MM.1S (cell line): ENCODE measurements at places on chromosomes 1 and 21.
A peak's percentile ranks its signal among the peaks of the same experiment; 100 is the strongest.

DNA sequence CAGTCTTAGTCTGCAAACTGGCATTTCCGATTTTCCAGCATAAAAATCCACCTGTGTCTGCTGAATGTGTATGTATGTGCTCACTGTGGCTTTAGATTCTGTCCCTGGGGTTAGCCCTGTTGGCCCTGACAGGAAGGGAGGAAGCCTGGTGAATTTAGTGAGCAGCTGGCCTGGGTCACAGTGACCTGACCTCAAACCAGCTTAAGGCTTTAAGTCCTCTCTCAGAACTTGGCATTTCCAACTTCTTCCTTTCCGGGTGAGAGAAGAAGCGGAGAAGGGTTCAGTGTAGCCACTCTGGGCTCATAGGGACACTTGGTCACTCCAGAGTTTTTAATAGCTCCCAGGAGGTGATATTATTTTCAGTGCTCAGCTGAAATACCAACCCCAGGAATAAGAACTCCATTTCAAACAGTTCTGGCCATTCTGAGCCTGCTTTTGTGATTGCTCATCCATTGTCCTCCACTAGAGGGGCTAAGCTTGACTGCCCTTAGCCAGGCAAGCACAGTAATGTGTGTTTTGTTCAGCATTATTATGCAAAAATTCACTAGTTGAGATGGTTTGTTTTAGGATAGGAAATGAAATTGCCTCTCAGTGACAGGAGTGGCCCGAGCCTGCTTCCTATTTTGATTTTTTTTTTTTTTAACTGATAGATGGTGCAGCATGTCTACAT is 2.5 kb upstream of the OLFML3 start:
- no peak overlapping the region for H3K27ac ChIP-seq
- no peak overlapping the region for H3K4me3 ChIP-seq
- no peaks in the 10 kb centered on the region for H3K27me3 ChIP-seq
- no peaks in the 10 kb centered on the region for H3K36me3 ChIP-seq

GRCh38 chr21:33135925-33136324 is 66.0 kb downstream of the OLIG1 start:
- no peak overlapping the region for H3K4me3 ChIP-seq
- no peak for DNase-seq
- H3K27ac ChIP-seq = no peak overlapping the region

GRCh38 chr21:38527737-38528136 is 29.5 kb upstream of the ERG start:
- no peak overlapping the region for H3K4me3 ChIP-seq
- DNase-seq = no peak
- no peaks in the 10 kb centered on the region for H3K36me3 ChIP-seq
- no peak overlapping the region for H3K27ac ChIP-seq

GRCh38 chr1:27621051-27621920 is 13.7 kb downstream of the FGR start:
- H3K36me3 ChIP-seq = no peaks in the 10 kb centered on the region
- no peaks in the 10 kb centered on the region for H3K4me1 ChIP-seq
- H3K27ac ChIP-seq = no peak overlapping the region
- no peaks in the 10 kb centered on the region for H3K27me3 ChIP-seq

GRCh38 chr1:166432655-166433054 is 265.9 kb upstream of the FAM78B start:
- no peaks in the 10 kb centered on the region for H3K27me3 ChIP-seq
- no peaks in the 10 kb centered on the region for H3K4me1 ChIP-seq
- H3K4me3 ChIP-seq = no peak overlapping the region

DNA sequence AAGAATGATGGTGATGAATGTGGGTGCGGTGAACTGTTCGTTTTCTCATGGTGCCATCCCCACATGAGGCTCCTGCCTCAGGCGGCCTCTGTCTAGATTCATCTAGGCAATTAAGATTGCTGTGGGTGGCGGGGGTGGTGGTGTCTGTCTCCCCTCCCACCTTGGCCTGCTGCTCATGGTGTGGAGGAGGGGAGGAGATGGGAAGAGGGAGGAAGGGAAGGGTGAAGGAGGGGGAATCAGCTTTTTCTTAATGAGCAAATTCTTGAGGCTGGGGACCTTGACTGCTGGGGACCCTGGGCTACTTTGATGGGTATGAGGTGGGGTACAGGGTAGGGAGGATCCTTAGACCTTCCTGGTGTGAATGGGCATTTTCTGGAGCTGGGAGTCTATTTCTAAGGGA is 55.8 kb downstream of the H3-3A start:
- no peak overlapping the region for H3K4me3 ChIP-seq
- DNase-seq = no peak
- H3K4me1 ChIP-seq = peaks cover 11% of the 10 kb centered on the region
- H3K36me3 ChIP-seq = no peaks in the 10 kb centered on the region
- no peaks in the 10 kb centered on the region for H3K27me3 ChIP-seq
- no peak overlapping the region for H3K27ac ChIP-seq

DNA sequence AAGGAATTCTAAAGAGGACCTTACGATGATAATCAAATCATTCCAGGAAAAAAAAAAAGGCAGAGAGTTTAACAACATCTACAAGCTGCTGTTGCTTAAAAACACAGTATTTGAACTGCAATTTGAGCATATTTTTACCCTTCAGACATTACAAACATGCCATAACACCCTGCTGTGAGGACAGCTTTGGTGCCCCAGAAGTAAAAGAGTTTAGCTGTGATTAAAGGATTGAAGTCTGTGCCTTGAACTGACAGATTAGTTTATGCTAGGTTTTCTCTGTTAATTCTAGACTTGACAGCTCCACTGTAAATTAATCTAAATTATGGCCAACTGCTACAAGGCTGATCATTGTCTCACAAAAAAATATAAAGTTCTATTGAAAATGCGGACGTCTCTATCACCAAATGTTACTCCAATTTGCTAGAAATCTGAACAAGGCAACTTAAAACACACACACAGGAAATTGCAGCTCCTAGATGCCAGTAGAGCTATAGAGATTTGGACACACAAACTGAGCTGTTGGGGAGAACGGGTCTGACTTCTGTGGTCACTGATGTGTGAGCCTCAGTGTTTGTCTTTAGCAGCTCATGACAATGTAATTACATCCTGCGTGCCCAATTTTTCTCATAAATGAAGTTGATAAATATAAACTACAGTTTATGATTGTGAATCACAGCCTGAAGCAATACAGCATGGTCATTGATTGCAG is 217.9 kb downstream of the NTNG1 start:
- H3K27me3 ChIP-seq = no peaks in the 10 kb centered on the region
- 0 out of 2 replicates have a peak overlapping the region, but pooled peaks have one; percentile 11 for H3K4me3 ChIP-seq
- no peak for DNase-seq
- H3K4me1 ChIP-seq = peaks cover 44% of the 10 kb centered on the region

DNA sequence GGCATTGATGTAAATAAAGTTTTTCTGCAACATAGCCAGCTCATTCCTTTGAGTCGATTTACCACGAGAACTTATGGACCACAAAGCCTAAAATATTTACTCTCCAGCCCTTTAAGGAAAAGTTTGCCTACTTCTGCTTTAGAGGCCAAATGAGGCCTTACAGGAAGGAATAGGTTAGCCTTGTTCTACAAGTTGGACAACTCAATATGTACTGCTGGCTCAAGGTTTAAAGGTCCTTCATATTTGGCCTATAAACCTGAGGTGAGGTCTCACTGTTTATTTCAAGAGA is 144.5 kb upstream of the DNAH14 start:
- H3K27ac ChIP-seq = no peak overlapping the region
- peaks cover 30% of the 10 kb centered on the region for H3K27me3 ChIP-seq
- H3K36me3 ChIP-seq = no peaks in the 10 kb centered on the region
- no peak for DNase-seq

DNA sequence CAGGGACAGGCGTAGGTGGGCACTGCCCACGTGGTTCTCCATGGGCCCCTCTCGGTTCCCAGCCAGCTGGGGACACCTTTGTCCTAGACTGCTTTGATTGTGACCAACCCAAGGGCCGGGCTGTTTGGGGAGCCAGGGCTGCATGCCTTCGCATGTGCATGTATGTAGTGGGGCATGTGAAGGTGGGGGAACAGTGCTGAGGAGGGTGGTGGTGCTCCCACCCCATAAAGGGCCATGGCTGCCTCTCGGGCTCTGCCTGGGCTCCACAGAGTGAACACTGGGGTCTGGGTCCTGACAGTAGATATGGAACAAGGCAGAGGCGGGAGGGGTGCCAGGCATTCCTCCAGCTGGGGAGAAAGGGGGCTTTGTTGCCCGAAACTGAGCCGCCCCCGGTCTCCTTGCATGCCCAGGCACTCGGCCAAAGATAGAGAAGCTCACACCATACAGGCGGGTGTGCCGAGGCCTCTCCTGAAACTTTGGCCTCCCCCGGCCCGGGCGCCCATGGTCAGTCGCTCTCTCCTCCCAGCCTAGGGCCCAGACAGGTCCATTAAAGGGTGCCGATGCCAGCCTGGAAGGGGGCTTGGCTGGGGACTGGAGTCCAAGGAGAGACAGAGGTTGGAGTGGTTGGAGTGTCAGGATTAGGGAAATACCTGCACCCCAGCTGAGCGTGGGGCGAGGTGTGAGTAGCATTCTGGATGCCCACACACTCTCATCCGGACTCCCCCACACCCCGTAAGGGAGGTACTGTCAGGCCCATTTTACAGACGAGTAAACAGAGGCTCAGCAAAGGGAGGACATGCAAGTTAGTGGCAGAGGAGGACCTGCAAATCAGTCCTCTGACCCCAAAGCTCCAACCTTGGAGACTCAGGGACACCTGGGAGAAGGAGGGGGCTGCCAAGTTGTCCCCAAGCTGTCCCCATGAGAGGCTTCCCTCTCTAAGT is 41.1 kb downstream of the EPHA2 start:
- H3K4me1 ChIP-seq = no peaks in the 10 kb centered on the region
- H3K36me3 ChIP-seq = no peaks in the 10 kb centered on the region
- peaks cover 85% of the 10 kb centered on the region for H3K27me3 ChIP-seq
- H3K4me3 ChIP-seq = no peak overlapping the region

GRCh38 chr1:88169939-88170338 is 514.1 kb upstream of the PKN2 start:
- peaks cover 28% of the 10 kb centered on the region for H3K4me1 ChIP-seq
- H3K4me3 ChIP-seq = no peak overlapping the region
- H3K36me3 ChIP-seq = no peaks in the 10 kb centered on the region
- no peaks in the 10 kb centered on the region for H3K27me3 ChIP-seq
- H3K27ac ChIP-seq = no peak overlapping the region

DNA sequence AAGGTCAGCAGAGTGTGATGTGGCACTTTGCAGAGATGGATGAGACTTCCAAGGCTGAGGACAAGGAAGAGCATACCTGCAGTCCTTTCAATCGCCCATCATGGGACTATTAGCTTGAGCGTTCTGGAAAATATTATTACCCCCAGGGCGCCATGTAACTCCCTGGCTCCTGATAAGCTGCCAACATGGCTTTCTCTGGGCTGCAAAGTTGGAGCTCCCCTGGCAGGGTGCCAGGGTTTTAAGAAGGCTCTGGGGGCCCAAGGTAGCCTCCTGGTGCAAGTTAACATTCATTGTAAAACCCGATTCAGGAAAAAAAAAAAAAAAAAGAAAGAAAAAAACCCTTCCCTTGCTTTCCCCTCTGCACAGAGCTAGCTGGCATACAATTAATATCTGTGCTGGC is 196.7 kb downstream of the PBX1 start:
- no peak overlapping the region for H3K4me3 ChIP-seq
- no peak overlapping the region for H3K27ac ChIP-seq
- no peaks in the 10 kb centered on the region for H3K36me3 ChIP-seq
- no peaks in the 10 kb centered on the region for H3K4me1 ChIP-seq

DNA sequence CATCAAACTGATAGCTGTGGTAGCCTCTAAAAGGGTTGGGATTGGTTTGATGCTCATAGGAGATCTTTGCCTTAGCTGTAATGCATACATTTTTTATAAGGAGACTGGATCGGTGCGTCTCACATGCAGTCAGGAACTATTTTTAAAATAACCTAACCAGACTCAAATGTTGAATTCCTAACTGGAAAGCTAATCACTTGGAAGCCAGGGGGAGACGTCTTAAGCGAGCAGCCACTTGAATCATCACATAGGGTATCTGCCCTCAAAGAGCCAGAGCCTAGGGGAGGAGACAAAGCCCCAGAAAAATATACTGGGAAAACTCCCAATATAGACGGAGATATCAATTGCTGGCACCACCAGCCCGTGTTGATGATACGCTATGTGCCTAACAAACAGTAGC is 61.7 kb upstream of the PUM1 start:
- no peaks in the 10 kb centered on the region for H3K36me3 ChIP-seq
- no peaks in the 10 kb centered on the region for H3K4me1 ChIP-seq
- no peak for DNase-seq
- H3K4me3 ChIP-seq = no peak overlapping the region
- H3K27me3 ChIP-seq = no peaks in the 10 kb centered on the region

DNA sequence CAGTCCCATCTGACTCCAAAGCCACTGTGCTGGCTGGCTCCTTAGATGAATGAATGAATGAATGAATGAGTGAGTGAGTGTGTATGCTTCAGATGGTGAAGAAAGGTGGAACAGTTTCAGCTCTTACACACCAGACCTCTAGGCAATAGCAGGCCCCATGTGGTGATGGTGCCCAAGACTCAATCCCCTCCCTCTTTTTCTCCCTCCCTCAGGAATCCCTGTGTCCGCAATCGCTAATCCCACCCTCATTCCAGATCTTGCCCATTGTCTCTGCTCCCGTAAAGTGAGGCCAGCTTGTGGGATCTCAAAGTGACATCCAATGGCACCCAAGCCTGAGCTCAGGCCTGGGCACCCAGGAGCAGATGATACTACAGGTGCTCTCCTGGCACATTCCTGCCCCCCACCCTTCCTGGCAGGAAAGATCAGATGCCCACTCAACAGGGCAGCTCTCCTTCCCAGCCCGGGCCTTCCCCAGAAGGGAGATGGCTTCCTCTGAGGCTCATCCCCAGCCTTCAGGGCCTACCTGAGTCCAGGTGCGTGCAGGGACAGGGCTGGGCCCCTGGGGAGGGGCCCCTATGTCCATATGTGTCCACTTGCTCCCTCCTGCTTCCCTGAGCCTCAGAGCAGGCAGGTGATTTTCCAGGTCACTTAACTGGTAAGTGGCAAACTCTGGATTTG is 106.4 kb downstream of the HMGB4 start:
- H3K4me3 ChIP-seq = no peak overlapping the region
- H3K4me1 ChIP-seq = no peaks in the 10 kb centered on the region
- H3K27me3 ChIP-seq = peaks cover 12% of the 10 kb centered on the region; the same call in 1 of the 2 replicates
- no peak for DNase-seq
- no peaks in the 10 kb centered on the region for H3K36me3 ChIP-seq

DNA sequence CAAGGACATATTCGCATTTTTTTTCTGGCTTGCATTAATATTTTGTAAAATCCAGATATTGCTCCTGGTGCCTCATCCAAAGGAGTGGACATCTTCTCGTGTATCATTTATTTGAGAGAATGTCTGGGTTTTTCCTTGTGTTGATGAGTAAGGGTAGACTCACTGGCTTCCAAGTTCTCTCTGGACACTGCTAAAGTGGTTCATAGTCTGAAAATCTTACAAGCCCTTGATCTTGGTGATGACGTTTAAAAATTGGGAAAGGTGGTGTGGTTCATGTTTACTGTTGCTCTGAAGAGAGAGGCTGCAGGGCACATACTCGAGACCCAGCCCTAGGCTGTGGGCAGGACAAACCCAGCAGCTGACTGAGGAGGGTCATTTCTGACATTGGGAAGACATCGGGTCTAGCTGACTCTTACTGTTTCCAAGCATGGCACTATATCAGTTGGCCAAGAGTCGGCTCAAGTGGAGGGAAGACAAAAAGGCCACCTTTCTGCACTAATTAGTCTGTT is 296.2 kb downstream of the LMX1A start:
- H3K4me3 ChIP-seq = no peak overlapping the region
- DNase-seq = no peak
- H3K4me1 ChIP-seq = no peaks in the 10 kb centered on the region
- H3K27me3 ChIP-seq = no peaks in the 10 kb centered on the region
- H3K36me3 ChIP-seq = no peaks in the 10 kb centered on the region
